ENCODE measurements at places on chromosomes 4 and X.

DNA sequence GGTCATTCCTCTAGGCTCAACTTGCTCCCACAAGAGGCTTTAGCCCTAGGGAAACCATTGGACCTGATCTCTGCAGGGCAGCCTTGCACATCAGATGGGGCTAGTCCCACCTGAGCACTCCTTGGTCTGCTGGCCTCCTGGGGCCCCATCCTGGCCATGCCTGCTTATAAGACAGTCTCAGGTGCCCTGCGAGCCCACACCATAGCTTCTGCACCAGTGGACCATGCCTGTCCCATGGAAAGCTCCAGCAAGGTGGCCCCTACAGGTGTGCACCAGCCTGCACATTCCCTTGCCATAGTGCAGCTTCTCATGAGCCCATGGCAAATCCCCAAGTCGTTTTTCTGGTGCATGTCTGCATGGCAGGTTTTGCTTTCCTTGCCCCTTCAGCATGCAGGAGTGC lies 19.6 kb upstream of the FAAH2 start:
- no peak for DNase-seq

DNA sequence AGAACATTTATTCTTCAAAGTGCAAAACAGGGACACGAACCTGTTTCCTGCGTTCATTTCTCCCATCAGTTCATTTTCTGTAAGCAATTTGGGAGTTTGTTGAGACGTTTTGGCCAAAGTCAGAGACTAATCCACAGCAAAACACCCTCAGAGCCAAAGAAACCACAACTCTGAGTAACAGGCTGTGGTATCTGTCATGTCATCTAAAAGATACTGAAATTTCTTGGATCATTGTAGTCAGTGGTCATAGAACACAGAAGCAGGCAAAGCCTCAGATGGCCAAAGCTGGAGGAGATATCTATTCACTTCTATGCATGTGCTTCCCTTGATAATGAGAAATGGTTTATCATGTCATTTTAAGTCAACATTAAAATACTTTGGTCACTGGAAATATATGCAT lies 485.6 kb upstream of the GALNT7 start:
- DNase-seq = no peak

GRCh38 chr4:56613101-56613862 lies 67.8 kb downstream of the HOPX start:
- no peak for DNase-seq

- DNase-seq = peak; percentile 49
Measured at GRCh38 chrX:23902419-23902818, 5.3 kb downstream of the APOO start.

DNA sequence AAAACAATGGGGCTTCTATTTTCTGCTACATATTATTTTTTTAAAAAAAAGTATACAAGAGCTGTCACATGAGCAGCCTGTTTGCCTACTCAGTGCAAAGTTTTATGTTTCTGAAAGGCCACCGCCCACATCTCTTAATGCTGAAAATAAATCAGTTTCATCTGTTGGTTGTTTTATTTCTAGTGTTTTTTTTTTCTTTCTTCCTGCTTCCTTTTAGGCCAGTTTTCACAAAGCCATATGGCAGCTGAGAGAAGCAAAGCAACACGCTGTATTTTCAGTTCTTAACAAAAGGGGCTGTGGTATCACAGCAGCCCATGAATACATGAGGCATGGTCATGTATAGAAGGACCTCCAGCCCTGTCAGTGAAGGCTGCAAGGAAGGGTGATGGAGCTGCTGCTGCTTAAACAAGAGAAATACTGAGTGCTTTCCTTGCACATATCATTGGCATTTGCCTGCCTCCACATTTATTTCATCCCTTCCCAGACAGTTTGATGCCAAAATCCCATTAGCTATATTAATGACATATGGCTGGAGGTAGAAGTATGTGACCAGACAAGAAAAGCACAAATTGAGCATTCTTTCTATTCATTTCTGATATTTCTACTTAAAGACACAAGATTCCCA lies 172.5 kb downstream of the PCDH18 start:
- no peak for DNase-seq

- no peak for DNase-seq
Measured at GRCh38 chr4:150593996-150594395, 12.0 kb downstream of the MAB21L2 start.

GRCh38 chr4:108193886-108194672 lies 25.3 kb upstream of the LEF1 start:
- no peak for DNase-seq

- DNase-seq = no peak
Measured at GRCh38 chr4:187940299-187940698, 55.3 kb upstream of the ZFP42 start.

- no peak for DNase-seq
Measured at GRCh38 chr4:103199009-103199408, 866 bp upstream of the CENPE start.

DNA sequence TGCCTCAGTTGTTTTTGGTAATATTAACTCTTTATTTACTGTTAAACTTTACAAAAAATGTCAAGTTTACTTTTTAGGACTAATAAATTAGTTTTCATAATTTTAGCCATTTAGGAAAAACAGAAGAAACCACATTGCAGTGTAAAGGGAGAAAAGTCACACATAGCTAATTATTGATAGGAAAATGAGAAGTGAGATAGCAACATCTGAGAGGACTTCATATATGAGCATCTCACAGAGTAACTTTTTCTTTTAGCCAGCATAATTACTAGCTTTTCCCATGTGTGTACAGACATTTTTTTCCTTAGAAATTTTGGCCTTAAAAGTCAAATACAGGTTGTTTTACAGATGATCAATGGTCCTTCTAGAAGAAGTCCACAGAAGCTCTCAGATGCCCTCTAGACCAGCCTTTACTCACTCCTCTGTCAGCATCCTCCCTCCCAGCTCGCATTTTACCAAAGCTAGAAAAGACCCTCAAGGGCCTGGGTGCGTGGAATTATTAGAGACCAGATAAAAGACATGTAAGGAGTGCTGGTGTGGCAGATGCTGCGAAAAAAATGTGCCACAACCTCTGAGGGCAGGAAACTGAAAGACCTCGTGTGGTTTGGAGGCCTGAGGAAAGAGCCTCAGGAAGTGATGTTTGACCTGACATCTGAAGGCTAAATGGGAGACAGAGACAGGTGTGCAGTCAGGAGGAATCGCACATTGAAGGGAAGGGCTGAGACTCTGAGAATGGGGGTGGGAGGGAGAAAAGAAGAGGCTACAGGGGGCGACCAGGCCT lies 156.9 kb downstream of the CBR4 start:
- DNase-seq = peak; percentile 48

DNA sequence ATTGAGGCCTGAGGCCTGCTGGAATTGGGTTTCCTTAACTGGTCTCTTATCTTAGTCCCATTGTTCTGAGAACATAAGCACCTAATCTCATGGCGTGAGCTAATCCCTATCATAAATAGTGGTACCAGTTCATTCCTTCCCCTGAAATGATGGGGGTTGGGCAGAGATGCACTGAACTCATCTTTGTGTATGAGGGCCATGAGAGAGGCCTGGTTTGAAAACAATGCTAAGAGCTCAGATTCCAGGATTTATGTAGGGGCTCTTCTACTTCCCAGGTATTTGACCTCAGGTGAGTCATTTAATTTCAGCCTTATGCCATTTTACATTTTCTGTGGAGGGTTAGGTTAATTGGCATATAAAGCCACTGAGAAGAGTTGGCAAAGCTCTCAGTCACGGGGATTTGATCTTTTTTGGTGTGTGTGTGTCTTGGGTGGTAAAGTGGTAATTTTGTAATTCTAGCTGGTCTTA lies 4.4 kb downstream of the RBM3 start:
- DNase-seq = no peak

DNA sequence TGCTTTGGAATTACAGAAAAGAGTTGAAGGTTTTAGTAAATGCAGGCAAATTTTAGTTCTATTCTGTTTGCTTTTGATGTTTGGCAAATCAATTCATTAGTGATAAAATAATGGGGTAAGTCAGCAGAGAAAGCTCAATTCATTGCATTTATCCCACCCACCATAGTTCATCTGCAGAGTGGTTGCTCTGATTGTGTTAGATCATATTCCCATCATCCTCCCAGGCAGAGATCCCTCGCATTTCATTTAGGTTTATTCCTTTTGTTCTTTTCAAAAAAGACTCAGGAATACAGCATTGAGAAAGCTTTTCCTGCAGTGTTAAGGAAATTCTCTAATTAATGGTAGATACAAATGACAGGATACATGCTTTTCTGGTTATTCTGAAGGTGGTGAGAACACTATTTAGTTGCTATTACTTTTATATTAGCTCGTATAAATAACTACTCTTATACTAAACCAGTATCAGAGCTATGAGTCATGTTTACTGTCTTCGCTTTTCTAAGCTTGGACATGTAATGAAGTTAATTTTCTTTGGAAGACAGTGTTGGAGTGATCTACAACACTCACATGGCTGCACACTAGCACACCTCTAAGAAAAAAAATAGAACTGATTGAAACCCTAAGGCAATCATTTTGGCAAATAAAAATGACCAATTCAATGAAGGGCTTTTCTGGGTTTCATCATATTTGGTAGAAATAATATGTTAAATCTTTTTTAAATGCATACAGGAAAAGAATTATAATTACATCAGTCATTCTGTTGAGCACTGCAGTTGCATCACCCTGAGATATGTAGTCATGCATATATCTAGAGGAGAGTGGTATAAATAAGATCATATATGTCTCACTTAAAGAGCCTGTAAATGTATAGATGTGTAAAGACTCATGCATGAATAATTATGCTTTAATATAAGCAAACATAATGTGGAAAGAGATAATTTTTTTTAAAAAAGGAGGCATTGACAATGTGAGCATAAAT lies 351.6 kb downstream of the PCDH7 start:
- no peak for DNase-seq

DNA sequence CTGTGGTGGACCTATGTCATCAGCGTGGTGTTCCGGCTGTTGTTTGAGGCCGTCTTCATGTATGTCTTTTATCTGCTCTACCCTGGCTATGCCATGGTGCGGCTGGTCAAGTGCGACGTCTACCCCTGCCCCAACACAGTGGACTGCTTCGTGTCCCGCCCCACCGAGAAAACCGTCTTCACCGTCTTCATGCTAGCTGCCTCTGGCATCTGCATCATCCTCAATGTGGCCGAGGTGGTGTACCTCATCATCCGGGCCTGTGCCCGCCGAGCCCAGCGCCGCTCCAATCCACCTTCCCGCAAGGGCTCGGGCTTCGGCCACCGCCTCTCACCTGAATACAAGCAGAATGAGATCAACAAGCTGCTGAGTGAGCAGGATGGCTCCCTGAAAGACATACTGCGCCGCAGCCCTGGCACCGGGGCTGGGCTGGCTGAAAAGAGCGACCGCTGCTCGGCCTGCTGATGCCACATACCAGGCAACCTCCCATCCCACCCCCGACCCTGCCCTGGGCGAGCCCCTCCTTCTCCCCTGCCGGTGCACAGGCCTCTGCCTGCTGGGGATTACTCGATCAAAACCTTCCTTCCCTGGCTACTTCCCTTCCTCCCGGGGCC lies 1.2 kb downstream of the GJB1 start:
- DNase-seq = no peak

- DNase-seq = no peak
Measured at GRCh38 chrX:426881-427280, 40.2 kb upstream of the PPP2R3B start.

DNA sequence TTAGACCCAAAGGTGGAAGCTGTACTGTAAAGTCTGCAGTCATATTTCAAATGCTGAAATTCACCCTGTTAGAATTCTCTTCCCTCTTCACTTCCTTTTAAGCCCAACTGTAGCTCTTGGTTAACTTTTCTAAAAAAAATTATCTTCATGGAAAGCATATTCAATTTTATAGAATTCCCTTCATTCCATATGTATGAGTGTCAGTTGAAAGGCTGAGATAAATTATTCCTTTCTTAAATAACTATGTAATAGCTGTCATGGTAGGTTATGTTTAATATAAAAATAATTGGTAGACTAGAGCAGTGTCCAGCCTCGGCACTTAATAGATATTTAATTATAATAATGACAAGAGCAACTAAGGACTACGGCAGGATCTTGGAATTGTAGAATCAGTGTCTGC lies 16.8 kb upstream of the ARSH start:
- no peak for DNase-seq

- DNase-seq = no peak
Measured at GRCh38 chr4:134117392-134118183, 84.0 kb downstream of the PABPC4L start.

DNA sequence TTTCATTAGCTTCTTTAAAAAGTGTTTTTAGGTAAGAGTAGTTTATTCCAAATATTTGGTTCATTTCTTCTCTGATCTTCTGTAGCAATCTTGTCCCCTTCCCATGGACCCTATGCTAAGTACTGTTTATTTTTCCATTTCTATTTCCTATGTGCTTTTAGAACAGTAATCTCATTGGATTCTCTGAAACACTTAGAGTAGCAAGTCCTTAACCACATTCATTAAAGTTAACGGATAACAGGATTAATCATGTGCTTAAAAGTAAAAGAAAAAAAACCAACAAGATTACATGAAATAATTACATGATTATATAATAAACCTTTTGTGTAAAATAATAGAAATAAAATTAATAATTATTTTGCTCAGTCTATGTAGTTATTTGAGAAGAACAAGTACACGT lies 929.7 kb downstream of the C4orf33 start:
- DNase-seq = no peak

DNA sequence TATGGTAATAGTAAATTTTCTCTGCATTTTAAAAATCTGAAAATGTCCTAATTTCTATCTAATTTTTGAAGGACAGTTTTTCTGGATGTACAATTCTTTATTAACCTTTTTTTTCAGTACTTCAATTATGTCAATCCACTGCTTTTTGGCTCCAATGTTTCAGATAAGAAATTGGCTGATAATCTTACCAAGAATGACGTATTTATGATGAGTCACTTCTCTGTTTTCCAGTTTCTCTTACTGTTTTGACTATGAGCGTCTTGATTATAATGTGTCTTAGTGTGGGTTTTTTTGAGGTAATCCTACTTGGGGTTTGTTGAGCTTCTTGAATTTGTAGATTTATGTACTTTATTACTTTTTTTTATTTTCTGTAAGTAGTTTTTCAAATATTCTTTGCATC lies 47.2 kb downstream of the UGT2B11 start:
- DNase-seq = no peak

DNA sequence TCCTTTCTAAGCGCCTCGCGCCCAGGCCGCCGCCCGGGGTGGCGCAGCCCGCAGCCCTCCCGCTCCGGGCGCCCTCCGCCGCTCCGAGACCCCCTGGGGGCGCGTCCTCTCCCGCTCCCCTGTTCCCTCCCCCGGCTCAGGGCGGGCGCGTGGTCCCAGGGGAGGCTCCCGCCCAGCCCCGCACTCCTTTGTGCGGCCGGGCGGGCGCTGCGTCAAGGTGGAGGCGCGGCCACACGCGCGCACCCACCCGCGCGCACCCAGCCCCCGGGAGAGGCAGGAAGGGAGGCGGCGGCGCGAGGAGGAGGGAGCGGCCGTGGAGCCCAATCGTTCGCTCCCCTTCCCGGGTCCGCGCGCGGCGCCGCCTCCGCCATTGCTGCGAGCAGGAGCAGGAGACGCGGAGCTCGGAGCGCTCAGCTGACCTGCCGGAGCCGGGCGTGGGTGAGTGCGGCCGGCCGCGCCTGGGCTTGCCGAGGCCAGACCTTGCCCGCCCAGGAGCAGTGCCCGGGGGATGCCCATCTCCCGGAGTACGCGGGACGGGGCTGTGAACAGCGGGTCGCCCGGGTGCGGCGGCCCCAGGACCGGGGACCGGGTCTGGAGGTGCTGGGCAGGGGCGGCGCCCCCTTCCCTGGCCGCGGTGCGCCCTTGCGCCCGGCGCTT lies at the start of gene NSG1:
Gene NSG1 (plus strand): TSS at position 367 of the 657 bp plus-strand sequence. CDS start 528 bp downstream, outside the sequence.
- peak; percentile 8 for DNase-seq
